ENCODE measurements at places on chromosomes 16 and 17. TPM values are rescaled to one million over a fixed set of nuclear protein-coding genes. Genes with fewer than 3 reads are reported as not detected.

The KRT9 gene
- total RNA-seq: not detected

The CNTNAP4 gene
- not detected for total RNA-seq

The CCDC40 gene
- 13.7 TPM for total RNA-seq

The GTF3C1 gene
- total RNA-seq: 67.8 TPM

The EXOC3L1 gene
- total RNA-seq: 11.2 TPM

The PTX4 gene
- not detected for total RNA-seq

The LGALS9B gene
- total RNA-seq: not detected

The ANKRD40CL gene
- not detected for total RNA-seq

The MYO1D gene
- total RNA-seq: 77.5 TPM

The AANAT gene
- total RNA-seq: not detected

GRCh38 chr16:24698308-24698707 is 31.1 kb upstream of the TNRC6A start:
- no peaks in the 10 kb centered on the region for H3K27me3 ChIP-seq
- no peak for DNase-seq
- no peak overlapping the region for H3K4me3 ChIP-seq
- H3K27ac ChIP-seq: no peak overlapping the region
- peaks cover 6% of the 10 kb centered on the region for H3K4me1 ChIP-seq

- no peak overlapping the region for H3K4me3 ChIP-seq
- H3K27ac ChIP-seq: no peak overlapping the region
- no peaks in the 10 kb centered on the region for H3K4me1 ChIP-seq
- no peak for DNase-seq
- no peaks in the 10 kb centered on the region for H3K27me3 ChIP-seq
Observed at GRCh38 chr16:78990309-78990701, 610.2 kb downstream of the MAF start.

GRCh38 chr16:27289669-27290068 is 21.1 kb upstream of the NSMCE1 start:
- H3K27me3 ChIP-seq: no peaks in the 10 kb centered on the region
- H3K36me3 ChIP-seq: no peaks in the 10 kb centered on the region
- DNase-seq: no peak
- H3K27ac ChIP-seq: no peak overlapping the region

DNA sequence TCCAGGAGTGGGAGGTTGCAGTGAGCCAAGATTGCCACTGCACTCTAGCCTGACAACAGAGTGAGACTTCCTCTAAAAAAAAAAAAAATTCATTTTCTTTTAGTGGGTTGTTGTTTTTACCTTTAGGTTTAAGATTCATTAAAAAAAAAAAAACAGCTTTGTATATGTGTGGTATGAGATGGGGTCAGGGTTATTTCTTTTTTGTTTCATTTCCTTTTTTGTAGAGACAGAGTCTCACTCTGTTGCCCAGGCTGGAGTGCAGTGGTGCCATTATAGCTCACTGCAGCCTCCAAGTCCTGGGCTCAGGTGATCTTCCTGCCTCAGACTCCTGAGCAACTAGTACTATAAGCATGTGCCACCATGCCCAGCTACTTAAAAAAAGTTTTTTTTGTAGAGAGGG is 47.0 kb downstream of the BCAS3 start:
- no peaks in the 10 kb centered on the region for H3K36me3 ChIP-seq
- DNase-seq: no peak
- no peaks in the 10 kb centered on the region for H3K4me1 ChIP-seq
- no peaks in the 10 kb centered on the region for H3K27me3 ChIP-seq
- no peak overlapping the region for H3K4me3 ChIP-seq

- no peaks in the 10 kb centered on the region for H3K27me3 ChIP-seq
- no peaks in the 10 kb centered on the region for H3K36me3 ChIP-seq
- DNase-seq: peak; percentile 75
- peak overlapping the region; percentile 40 for H3K27ac ChIP-seq
Observed at GRCh38 chr16:87487361-87487924, 5.4 kb downstream of the ZCCHC14 start.

- no peak overlapping the region for H3K27ac ChIP-seq
- DNase-seq: no peak
- H3K27me3 ChIP-seq: no peaks in the 10 kb centered on the region
- H3K4me3 ChIP-seq: no peak overlapping the region
- H3K36me3 ChIP-seq: no peaks in the 10 kb centered on the region
Observed at GRCh38 chr17:34703533-34703932, 124.2 kb downstream of the TMEM132E start.

- no peak overlapping the region for H3K27ac ChIP-seq
- H3K36me3 ChIP-seq: no peaks in the 10 kb centered on the region
- H3K27me3 ChIP-seq: peaks cover 13% of the 10 kb centered on the region
- DNase-seq: no peak
Observed at GRCh38 chr17:43936434-43936833, 5.8 kb downstream of the PPY start.

DNA sequence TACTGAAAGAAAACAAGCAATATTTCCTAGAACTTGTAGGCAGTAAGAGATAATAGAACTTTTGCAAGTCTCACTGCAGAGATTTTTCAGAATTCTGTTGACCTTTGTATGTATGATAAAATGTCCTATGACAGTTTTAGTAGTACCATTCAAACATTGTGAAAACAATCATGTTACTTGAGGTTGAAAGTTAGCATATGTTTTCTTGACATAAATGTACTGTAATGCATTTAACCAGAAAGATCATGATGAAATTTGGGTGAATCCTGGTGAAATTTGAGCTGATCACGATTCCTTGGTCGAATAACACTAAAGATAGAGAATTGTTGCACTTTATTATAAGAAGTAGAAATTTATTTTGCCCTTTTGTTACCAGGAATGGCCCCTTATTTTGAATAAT is 85.7 kb downstream of the TAOK1 start:
- H3K27ac ChIP-seq: no peak overlapping the region
- DNase-seq: no peak
- H3K4me1 ChIP-seq: no peaks in the 10 kb centered on the region
- no peaks in the 10 kb centered on the region for H3K27me3 ChIP-seq
- H3K36me3 ChIP-seq: peaks cover 18% of the 10 kb centered on the region
- no peak overlapping the region for H3K4me3 ChIP-seq

DNA sequence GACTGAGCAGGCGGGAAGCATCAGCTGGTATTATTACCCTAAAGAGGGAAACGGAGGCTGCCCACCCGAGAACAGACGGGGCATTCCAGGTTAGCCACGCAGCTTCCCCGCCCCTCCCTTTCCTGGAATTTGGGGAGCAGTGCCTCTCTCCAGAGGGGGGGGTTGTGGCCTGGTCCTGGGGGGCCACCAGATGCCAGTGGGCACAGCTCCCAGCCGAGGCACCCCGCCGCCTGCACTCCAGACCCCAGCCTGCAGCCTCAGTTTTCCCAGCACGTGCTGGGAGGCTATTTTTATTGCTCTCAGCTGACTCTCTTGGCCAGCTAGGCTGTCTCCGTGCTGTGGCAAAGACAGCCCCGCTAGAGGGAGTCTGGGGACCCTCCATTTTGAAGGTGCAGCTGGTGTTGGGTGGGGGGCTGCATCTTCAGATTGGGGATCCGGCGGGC is 62.7 kb upstream of the GSE1 start:
- H3K27ac ChIP-seq: no peak overlapping the region
- DNase-seq: no peak
- no peaks in the 10 kb centered on the region for H3K36me3 ChIP-seq
- no peaks in the 10 kb centered on the region for H3K27me3 ChIP-seq

DNA sequence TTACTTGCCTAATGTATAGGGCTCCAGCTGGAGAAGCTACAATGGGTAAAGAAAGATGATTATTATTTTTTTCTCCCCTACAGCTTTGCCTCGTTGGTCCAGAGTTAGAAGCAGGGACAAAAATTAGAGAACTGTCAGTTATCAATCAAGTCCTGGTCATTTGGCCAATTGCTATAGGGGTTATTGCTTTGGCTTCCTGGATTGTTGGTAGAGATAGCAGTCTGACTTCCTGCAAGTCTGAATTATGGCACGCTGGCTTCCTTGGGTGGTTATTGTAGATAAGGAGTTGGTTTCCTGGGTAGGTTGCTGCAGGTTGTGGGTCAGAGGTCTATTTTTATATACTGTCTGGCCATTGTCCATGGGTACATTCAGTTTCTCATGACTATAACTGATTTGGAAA is 84.7 kb upstream of the ELAC2 start:
- H3K4me3 ChIP-seq: no peak overlapping the region
- no peaks in the 10 kb centered on the region for H3K36me3 ChIP-seq
- no peak for DNase-seq
- no peak overlapping the region for H3K27ac ChIP-seq
- no peaks in the 10 kb centered on the region for H3K4me1 ChIP-seq
- H3K27me3 ChIP-seq: no peaks in the 10 kb centered on the region

GRCh38 chr16:86761111-86762031 is 183.0 kb downstream of the FOXL1 start:
- no peaks in the 10 kb centered on the region for H3K27me3 ChIP-seq
- no peak overlapping the region for H3K4me3 ChIP-seq
- no peaks in the 10 kb centered on the region for H3K36me3 ChIP-seq
- H3K4me1 ChIP-seq: no peaks in the 10 kb centered on the region
- DNase-seq: no peak

DNA sequence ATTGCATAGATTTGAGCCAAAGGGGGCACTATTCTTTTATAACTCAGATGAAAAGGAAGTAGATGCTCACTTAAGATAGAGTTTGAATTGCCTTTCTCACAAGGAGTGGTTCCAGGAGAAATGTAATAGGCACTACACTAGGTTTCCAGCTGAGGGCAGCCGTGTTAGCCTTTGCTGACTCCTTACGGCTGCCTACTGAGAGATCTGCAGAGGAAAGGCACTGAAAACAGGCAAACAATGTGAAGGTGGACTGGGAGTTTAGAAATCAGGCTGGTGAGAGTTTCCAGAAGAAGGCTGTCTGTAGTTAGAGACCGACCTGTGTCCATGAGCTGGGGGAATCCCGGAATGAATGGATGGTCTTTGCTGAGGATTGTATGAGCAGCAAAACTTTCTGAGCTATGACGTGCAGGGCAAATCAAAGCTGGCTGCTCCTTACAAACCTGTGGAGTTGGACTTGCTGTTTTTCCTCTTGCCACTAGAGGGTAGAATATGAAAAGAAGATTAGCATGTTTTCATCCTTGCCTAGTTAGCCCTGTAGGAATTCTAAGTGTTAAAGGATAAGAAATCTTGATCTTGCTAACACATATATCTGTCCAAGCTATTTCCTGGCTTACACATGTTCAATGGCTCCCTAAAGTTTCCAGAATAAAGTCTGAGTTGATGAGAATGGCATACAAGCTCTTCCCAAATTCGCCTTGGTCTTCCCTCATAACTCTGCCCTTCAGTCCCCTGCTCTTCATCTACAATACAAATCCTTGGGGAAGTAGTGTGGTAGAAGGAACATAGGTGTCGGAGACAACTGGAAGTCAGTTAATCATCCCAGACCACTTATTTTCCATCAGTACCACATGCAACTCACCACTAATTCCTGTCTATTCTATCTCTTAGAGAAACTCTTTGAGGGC is 20.1 kb upstream of the TAOK1 start:
- no peaks in the 10 kb centered on the region for H3K27me3 ChIP-seq
- H3K36me3 ChIP-seq: no peaks in the 10 kb centered on the region
- DNase-seq: no peak
- H3K27ac ChIP-seq: peak overlapping the region; percentile 12
- H3K4me3 ChIP-seq: no peak overlapping the region

DNA sequence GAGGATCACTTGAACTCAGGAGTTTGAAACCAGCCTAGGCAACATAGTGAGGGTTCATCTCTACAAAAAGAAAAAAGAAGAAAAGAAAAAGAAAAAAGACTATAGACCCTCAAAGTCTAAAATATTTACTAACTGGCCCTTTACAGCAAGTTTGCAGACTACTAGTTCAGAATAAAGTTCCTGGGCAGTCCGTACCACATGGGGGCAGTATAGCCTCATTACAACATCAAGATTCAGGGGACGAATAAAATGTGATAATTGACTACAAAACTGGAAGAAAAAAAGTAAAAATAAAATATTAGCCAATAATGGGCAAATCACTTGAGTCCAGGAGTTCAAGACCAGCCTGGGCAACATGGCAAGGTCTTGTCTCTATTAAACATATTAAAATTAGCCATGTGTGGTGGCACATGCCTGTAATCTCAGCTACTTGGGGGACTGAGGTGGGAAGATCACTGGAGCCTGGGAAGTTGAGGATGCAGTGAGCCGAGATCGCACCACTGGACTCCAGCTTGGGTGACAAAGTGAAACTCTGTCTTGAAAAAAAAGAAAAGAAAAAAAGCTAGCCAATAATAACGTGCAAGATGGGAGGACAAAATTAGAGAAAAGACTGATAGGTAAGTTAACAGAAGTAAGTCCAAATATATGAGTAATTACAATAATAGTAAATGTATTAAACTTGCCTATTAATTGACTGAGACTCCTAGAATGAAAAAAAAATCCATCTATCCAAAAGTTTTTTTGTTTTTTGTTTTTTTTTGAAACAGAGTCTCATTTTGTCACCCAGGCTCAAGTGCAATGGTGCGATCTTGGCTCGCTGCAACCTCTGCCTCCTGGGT is 129.4 kb upstream of the SEC14L1 start:
- H3K4me3 ChIP-seq: no peak overlapping the region
- no peak for DNase-seq
- no peaks in the 10 kb centered on the region for H3K36me3 ChIP-seq

DNA sequence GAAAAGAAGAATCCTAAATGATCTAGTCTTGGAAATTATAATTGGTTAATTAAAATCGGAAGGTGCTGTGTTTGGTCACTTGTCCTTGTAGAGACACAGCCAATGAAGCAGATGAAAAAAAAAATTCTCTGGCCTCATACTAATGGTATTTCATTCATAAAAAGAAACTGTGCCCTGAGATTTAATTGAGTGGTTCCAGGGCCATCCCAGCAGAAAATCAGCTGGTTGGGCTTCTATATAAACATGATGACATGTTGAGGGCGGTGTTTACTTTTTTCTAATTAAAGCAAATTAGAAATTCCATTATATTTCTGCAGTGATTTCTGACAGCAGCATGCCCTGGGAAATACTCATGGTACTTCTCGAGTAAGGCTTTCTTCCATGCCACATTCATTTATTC is 191.9 kb upstream of the KCNJ16 start:
- DNase-seq: no peak
- no peaks in the 10 kb centered on the region for H3K27me3 ChIP-seq
- H3K4me3 ChIP-seq: no peak overlapping the region
- H3K36me3 ChIP-seq: no peaks in the 10 kb centered on the region

GRCh38 chr17:12927541-12928425 is 90.0 kb downstream of the ELAC2 start:
- H3K27me3 ChIP-seq: no peaks in the 10 kb centered on the region
- no peaks in the 10 kb centered on the region for H3K36me3 ChIP-seq
- H3K4me1 ChIP-seq: no peaks in the 10 kb centered on the region
- no peak overlapping the region for H3K27ac ChIP-seq

- no peak overlapping the region for H3K27ac ChIP-seq
- no peak for DNase-seq
- no peaks in the 10 kb centered on the region for H3K36me3 ChIP-seq
- H3K4me3 ChIP-seq: no peak overlapping the region
- no peaks in the 10 kb centered on the region for H3K27me3 ChIP-seq
Observed at GRCh38 chr17:73482894-73483293, 161.4 kb downstream of the SDK2 start.

Measured in upper lobe of left lung (tissue), 6 donors.